CD4-positive, alpha-beta T cell treated with Interleukin-12 subunit alpha and Interleukin-12 subunit beta, for 1 hour (primary cell): ENCODE measurements at places on chromosomes 1 and 21.
A peak's percentile ranks its signal among the peaks of the same experiment; 100 is the strongest.

DNA sequence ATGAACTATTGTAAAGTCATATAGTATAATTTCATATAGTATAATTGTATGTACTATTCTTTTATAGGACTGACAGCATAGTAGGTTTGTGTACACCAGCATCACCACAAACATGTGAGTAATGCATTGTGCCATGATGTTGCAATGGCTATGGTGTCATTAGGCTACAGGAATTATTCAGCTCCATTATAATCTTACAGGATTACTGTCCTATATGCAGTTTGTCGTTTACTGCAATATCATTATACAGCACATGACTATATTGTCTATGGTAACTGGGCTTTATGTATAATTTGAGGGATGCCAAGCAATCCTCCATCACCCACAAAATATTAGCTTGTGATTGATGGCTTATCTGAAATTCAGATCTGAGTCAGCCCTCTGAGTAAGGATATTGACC lies 54.2 kb upstream of the PBX1 start:
- DNase-seq: no peak

GRCh38 chr1:168146160-168146539 lies 9.4 kb upstream of the GPR161 start:
- DNase-seq: no peak

GRCh38 chr21:42614811-42615351 lies 38.5 kb upstream of the PDE9A start:
- peak; percentile 67 for DNase-seq

DNA sequence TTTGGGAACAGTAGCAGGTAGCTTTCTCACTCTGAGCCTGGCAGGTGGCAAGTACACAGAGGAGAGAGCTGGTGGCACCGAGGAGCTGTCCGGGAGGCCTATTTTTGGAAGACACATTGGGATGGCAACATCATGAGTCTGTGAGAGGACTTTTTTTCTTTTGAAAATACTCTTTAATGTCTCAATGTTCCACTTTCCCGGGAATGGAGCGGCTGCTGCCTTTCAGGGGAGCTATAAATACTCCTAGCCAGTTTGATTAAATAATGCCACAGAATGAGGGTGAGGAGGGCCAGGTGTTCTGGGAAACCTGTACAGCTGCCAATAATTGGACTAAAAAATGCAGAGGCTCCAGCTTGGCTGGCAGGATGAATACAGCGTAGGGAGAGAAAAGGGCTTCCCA lies 93.3 kb upstream of the COG2 start:
- no peak for DNase-seq

GRCh38 chr1:48603222-48603621 lies 131.2 kb upstream of the SPATA6 start:
- DNase-seq: no peak

DNA sequence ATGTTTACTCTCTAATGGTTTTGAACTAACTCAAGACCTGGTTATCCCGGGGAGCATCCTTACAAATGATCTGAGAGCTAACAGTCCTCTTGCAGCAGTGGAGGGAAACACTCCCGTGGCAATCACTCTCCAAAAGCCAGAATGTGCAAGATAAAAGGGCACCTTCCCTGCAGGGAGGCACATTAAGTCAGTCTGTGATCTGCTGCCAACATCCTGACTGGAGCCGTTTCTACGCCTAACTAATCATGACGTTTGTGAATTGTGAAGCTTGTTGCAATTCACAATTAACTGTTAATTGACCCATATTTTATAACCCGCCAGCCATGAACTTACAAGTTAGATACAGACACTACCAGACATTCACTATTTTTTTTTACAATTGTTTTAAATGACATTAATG lies 52.1 kb upstream of the LGALS8 start:
- no peak for DNase-seq

DNA sequence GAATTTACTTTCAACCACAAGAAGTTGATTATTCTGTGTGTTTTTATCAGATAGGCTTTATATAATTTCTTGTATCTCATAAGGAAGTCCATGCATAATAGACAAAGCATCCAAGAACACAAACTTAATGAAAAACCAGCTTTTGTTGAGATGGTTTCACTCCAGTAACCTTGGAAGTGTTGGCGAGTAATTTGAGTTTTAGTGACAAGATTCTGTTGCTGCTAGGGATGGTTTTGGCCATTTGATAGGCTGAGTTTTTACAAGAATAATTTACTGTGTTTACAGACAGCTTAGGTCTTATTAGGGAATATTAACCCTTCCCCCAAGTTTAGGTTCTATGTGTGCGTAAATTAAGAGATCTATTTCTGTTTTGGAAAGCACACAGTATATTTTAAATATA lies 513.6 kb downstream of the USP25 start:
- DNase-seq: no peak

DNA sequence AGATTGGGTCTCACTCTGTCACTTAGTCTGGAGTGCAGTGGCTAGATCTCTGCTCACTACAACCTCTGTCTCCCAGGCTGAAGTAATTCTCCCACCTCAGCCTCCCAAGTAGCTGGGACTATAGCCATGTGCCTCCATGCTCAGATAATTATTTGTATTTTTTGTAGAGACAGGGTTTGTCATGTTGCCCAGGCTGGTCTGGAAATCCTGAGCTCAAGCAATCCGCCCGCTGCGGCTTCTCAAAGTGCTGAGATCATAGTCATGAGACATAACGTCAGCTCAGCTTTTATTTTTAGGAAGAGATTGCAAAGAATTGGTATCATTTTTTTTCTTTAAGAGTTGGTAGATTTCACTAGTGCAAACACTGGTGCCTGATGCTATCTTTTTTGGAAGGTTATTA lies 244.9 kb downstream of the DSCAM start:
- no peak for DNase-seq

- no peak for DNase-seq
These were observed 83.3 kb upstream of the SPATA6 start for GRCh38 chr1:48555271-48555670.

DNA sequence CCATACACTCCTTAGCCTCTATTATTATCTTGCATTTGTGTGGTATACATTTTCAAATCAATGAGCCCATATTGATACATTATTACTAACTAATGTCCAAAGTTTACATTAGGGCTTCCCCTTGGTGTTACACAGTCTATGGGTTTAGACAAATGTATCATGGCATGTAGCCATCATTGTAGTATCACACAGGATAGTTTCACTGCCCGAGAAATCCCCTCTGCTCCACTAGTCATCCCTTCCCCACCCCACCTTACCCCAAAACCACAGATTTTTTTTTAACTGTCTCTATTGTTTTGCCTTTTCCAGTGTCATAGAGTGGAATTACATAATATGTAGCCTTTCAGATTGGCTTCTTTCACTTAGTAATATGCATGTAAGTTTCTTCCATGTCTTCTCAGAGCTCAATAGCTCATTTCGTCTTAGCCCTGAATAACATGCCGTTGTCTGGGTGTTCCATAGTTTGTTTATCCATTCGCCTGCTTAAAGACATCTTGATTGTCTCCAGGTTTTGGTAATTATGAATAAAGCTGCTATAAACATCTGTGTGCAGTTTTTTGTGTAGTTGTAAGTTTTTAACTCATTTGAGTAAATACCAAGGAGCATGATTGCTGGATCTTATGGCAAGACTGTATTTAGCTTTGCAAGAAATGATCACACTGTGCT lies 86.4 kb upstream of the LYST start:
- DNase-seq: no peak

- no peak for DNase-seq
These were observed 69.1 kb downstream of the RUSC1 start for GRCh38 chr1:155389826-155390225.

DNA sequence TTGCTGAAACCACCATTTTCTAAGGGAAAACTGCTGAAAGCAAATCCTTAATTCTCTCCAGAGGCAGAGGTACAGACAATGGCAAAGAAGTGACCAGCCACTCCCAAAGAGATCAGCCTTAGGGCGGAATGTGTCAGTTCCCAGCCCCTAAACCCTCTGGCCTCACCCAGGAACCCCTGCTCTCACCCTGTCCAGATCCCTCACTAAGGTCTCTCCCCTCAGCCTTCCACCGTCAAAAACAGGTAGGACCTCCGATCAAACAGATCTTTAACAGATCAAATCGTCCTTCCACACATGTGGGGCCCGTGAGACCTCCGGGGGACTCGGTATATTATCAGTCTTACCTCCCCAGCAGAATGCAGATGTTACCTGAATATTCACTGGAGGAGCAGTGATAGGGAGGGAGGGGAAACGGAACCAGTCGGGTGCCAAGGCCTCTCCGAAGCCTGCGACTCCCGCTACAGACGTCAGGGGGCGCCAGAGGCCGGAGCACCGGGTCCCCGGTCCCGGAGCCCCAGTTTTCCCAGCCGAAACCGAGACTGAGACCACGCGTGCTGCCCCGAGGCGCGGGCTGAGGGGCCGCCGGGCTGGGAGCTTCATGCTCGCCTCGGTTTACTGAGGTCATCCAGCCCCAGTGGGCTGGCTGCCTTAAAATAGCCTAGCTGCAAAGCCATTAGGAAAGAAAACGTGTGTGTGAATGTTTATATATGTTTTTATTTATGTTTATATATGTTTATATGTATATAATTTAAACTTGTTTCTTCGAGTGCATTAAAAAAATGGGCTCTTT lies 23.6 kb downstream of the GPA33 start:
- peak; percentile 83 for DNase-seq

GRCh38 chr1:246651012-246651695 lies 73.1 kb upstream of the SCCPDH start:
- no peak for DNase-seq

DNA sequence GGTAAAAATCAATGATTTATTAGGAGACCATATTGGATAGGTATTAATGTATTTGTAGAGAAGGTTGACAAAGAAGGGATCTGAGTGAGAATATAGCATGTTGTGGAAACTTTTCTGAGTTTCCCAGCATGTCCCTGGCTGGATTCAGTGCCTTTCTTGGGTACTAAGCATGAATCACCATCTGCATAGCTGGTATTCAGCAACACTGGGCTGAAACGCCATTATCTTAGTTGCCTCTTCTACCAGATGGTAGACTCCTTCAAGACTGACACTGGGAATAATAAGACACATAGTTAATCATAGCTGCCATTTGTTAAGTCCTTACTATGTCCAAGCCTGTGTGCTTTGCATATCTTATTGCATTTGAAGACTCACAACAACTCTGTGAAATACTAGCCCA lies 45.5 kb downstream of the ATP5PF start:
- no peak for DNase-seq

DNA sequence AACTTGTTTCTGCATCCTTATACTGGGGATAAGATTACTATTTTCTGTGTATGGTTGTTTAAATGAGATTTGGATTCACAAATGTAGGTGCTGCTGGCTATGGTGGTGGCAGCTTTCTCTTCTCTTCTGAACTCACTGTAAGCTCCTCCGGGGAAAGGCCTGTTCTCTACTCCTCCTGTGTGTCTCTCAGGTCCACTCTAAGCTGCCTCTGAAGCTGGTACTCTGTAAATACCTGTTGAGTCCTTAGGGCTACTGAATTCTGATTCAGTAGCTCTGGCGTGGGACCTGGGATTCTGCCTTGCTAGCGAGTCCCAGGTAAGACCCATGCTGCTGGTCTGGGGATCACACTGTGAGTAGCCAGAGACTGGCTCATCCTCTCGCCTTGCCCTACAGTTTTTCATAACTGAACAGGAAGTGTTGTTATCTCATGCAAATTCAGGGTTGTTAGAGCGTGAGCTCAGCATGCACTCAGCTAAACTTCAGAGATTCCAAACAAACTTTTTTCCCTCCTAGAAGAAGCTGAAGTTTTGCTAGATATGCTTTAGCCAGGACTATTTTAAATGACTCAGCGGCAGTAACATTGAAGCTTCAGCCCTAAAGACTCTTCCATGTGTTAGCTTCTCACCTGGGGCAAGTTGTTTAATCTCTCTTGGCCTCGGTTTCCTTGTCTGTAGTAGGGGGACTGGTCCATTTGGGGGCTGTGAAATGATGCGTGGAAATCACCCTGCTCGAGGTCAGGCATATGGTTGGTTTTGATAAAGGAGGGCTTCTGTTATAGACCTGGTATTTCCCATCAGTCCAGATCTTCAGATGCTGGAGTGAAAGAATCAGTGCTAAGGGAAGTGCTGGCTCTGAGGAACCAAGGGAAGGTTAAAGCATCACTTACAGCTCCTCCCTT lies 271.5 kb upstream of the TMEM51 start:
- DNase-seq: no peak

DNA sequence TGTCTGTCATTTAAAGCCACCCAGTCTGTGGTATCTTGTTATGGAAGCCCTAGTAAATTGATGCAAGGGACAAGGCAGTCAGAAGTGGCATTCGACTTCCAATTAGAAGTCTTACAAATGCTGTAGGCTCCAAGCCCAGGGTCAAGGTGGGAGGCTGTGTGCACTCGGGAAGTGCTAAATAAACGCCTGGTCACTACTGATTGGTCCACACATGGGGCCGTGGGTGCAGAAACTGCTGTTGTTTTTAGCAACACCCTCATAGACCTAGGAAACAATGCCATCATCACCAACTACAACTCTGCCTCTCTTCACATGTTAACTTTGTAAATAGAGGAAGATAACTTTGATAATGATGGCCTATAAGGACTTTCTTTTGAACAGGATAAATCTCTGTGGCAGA lies 20.2 kb upstream of the ZBTB21 start:
- DNase-seq: no peak

- no peak for DNase-seq
These were observed 112.6 kb upstream of the ADAR start for GRCh38 chr1:154720328-154721297.

- DNase-seq: no peak
These were observed 8.8 kb downstream of the PCP4L1 start for GRCh38 chr1:161267321-161267720.

DNA sequence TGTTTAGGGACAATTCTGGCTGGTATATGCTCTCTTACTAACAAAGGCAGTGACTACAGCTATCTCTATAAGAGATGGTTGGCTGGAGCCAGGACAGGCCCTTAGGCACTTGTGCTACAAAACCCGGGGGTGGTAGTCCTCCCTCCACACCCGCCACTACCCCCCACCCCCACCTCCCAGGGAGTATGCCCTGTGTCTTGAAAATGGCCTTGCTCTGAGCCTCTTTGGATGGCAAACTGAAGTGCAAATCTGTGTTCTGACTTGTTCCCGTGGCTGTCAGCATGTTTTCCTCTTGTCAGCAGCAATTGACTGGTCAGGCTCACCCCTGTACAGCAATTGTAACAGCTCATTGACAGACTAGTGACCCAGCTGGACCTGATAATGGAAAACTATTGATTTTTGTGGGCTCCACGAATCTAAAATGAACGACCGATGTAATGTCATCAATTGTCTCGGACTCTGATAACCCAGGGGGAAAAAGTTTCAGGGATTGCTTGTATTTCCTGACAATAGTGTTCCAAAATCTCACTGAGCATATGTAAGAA lies 139.4 kb upstream of the BARHL2 start:
- no peak for DNase-seq

DNA sequence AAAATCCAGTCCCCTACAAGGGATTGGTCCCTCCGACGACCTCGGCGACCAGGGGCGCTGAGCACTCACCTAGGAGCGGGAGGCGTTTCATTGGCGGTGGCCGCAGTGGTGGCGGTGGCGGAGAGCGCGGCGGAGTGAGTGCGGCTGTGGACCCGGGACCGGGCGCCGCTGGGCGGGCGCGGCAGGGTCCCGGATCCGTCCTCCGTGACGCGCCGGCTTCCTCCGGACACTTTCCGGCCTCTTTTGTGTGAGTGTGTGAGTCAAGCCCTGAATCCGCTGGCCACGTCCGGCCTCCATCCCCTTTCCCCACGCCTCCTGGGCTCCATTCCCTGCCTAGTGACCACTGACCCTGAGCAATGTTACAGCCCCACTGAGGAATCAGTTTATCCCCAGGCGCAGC lies at the start of gene ADGRL4:
ADGRL4 (minus strand) TSS at position 167 of the 400 bp plus-strand sequence; CDS start at position 91, 76 bp downstream.
- DNase-seq: no peak
